Progenitor cell of endocrine pancreas (in vitro differentiated cells): ENCODE measurements at places on chromosomes 4 and X.

- DNase-seq = no peak
Observed at GRCh38 chr4:27081675-27082586, 221.3 kb downstream of the STIM2 start.

GRCh38 chr4:150579551-150580234, 2.3 kb upstream of the MAB21L2 start:
- no peak for DNase-seq

- no peak for DNase-seq
Observed at GRCh38 chr4:152780267-152780778, 569 bp downstream of the ARFIP1 start.

- no peak for DNase-seq
Observed at GRCh38 chr4:111400741-111401140, 744.5 kb upstream of the FAM241A start.

DNA sequence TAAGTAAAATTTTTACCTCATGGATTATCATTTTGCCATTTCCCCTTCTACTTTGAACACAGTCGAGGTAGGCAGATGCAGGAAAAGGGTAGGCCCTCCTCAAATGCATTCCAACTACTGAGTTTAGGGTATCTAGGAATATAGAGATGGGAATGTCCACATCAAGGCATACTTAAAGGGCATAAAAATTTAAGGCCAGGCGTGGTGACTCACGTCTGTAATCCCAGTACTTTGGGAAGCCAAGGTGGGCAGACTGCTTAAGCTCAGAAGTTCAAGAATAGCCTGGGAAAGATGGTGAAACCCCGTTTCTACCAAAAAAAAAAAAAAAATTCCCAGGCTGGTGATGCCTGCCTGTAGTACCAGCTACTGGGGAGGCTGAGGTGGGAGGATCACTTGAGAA, 146.5 kb downstream of the PDGFC start:
- DNase-seq = no peak

- DNase-seq = no peak
Observed at GRCh38 chr4:6154875-6155274, 45.5 kb downstream of the JAKMIP1 start.

DNA sequence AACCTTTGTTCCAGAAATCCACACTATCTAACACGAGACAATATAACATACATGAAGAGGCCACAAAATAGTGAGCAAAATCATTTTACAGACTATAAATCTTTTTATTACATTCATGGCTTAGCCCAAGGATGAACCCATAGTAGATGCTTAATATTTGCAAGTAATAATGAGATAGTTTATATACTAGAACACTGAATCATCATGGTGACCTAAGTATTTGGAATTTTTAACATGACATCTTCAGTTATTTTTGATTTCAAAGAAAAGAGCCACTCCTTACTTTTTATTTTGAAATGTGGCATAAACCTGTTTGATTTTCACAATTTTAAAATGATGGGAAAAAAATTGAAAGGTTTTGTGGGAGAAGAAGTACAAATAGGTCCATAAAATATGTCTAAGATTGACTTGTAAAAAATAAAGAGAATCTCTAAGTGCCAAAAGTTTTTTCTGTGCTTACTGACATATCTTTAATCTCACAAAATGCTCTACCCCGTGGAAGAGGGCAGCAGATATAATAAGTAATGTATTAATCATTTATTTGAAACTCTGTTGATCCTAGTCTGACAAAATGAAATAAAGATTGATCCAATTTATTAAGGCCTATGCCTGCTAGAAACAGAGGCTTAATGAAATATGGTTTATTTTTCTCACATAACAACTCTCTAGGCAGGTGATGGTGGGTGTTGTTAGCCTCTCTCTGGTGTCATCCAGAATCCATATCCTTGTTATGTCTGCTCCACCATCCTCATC, 224.5 kb upstream of the CENPE start:
- no peak for DNase-seq

GRCh38 chrX:21735038-21735767, 22.7 kb downstream of the SMPX start:
- no peak for DNase-seq
